ENCODE measurements at places on chromosomes 2 and 18. TPM values are rescaled to one million over a fixed set of nuclear protein-coding genes. Genes with fewer than 3 reads are reported as not detected.
A peak's percentile ranks its signal among the peaks of the same experiment; 100 is the strongest.

DNA sequence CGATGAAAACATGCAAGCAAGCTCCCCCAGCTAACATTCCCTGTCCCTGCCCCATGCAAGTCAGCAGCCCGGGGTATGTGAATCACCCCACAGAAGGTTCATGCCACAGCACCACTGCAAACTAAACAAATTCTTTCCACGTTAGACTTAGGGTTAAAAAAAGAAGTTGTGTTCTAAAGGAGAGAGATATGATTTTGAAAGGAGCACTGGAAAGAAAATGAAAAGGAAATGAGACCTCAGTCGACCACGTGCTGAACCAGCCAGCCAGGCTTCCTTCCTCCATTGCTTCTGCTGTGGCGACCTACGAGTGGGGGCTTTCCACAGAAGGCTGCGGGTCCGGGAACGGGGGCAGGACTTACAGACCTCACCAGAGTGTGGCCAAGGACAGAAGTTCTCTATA lies 52.0 kb downstream of the ARL4C start:
- peak; percentile 45 for DNase-seq

The FHOD3 gene
- total RNA-seq: 6.3 TPM

- no peak for DNase-seq
Measured at GRCh38 chr2:119749477-119750012, 10.2 kb upstream of the PTPN4 start.

DNA sequence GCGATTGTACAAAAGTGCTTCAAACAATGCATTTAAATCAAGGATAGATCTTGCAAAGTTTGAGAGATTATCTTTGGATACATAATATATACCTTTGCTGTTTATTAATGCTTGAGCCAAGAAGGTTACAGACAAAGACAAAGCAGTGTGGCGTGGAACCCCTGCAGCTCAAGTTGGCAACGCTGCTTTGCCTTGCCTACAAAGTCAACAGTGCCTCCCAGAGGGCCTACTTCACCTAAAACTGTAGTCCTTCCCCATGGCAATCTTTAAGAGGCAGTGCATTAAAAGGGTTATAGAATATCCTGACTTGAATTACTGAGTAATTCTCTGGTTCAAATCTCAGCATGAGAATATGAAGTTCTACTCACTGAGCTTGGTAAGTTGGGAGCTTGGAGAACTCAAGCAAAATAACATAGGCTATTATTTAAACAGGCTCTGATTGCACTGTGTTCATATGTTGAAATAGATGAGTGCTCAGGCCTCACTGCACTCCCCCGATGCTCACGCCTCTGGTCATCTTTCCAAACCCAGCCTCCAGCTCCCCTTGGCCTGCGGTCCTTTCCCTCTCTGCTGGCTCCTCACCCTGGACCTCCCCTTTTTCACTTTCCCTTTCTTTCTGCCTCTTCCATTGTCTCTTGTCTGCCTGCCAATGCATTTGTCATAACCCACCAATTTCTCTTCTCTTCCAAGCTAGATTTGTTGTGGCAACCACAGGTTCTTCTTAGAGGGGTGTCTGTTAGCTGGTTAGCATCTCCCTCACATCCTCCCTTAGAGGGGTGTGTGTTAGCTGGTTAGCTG lies 96.5 kb downstream of the MYT1L start:
- no peak for DNase-seq

DNA sequence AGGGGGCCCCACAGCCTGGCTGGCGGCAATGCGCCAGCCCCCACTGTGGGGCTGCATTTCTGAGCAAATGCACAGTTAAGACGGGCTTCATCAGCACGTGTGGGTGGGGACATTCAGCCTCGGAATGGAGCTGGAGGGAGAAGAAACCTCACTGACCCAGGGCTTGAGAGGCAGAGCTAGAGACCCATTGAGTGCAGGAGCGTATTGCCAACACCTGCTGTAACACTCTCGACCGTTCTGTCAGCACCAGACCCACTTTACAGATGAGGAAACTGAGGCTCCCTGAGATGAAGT lies 200.9 kb upstream of the RAB6C start:
- DNase-seq: no peak

The NR4A2 gene
- 7.4 TPM for total RNA-seq

DNA sequence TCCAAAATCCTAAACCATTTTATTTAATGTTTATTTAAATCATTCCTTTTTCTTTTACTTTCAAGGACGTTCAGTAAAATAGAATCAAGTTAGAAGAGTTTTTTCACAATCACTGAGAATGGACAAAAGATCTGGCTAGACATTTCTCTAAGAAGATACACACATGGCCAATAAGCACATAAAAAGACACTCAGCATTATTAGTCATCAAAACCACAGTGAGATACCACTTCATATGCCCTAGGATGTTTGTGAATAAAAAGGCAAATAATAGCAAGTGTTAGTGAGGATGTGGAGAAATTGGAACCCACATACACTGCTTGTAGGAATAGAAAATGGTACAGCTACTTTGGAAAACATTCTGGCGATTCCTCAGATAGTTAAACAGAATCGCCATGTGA lies 76.1 kb downstream of the RHBDD1 start:
- no peak for DNase-seq

DNA sequence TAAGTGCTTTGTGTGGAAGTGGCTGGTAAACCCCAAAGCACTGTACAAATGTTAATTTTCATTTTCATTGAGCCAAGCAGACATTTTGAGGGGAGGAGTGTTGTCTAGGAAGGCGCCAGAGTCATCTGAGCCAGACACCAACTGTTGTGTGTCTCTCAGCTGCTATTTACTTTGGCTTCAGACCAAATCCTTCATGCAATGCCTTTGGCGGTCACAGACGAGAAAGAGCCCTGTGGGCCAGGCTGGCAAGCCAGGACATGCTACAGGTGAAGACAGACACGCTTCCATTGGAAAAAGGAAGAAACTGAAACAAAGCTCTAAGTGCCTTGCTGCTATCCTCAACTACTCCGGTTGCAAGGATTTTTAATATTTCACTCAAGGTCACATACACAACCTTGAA lies 115.4 kb upstream of the CDC42EP3 start:
- peak; percentile 59 for DNase-seq

GRCh38 chr2:6917071-6917760 lies at the start of gene RNF144A:
Gene RNF144A, plus strand, starts transcription at chr2:6917412. Its CDS starts 79,515 bp downstream, at chr2:6996927.
- DNase-seq: peak; percentile 66

DNA sequence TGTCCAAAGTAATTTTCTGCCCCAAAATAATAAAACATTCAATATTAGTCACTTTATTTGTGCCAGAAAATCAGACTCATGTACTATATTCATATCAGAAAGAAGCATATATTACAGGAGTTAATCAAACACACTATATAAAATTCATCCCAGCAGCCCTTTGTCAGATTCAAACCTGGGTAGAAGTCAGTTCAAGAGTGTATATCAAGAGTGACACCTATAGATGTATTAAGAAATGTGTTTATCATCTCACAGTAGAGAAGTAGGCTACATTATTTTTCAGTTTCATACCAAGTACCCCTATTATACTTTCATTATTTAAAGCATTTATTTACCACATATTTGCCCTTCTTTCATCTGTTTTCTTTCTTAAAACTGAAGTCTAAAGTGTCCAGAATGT lies 193.2 kb upstream of the DDX18 start:
- DNase-seq: no peak

The SERPINB7 gene
- not detected for total RNA-seq

- no peak for DNase-seq
Measured at GRCh38 chr18:11802158-11802557, 49.1 kb upstream of the CHMP1B start.

The ANKMY1 gene
- 27.8 TPM for total RNA-seq

DNA sequence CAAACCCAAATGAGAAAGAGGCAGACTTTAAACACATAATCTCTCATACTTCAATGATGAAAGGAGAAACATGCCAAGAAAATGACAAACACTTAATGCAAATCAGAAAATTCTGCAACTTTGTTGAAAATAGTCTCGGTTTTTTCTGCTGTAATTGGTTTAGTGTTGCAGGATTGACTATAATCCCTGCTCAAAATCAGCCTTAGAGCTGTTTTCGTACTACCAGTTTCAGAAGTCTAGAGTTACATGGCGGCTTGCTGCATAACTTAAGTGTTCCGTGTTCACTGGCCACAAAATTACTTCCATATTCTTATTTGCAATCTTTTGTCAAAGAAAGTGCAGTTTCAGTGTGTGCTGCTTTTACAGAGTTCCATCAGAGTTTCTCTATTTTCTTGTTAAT lies 48.9 kb upstream of the ITGAV start:
- no peak for DNase-seq

The ATP8B1 gene
- 321 TPM for total RNA-seq

- DNase-seq: no peak
Measured at GRCh38 chr2:13604951-13605661, 888.4 kb downstream of the TRIB2 start.

- no peak for DNase-seq
Measured at GRCh38 chr2:19120941-19121750, 237.3 kb downstream of the OSR1 start.

DNA sequence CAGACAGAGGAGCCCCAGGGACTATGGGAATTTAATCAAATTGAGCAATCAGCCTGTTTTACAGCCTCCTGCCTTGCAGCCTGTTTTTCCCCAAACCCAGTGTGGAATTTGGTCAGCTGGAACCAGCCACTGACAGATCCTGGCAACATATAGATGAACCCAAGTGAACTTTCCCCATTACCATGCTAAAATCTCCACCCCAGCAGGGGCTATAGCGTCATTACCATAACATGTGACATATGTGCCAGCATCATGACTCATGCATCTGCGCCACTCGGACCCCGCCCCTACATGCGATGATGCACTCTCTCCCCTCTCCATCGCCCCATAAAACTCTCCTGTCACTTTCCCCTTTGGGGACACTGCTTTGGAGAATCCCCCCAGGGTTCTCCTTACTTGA lies 17.3 kb upstream of the FEZ2 start:
- no peak for DNase-seq

DNA sequence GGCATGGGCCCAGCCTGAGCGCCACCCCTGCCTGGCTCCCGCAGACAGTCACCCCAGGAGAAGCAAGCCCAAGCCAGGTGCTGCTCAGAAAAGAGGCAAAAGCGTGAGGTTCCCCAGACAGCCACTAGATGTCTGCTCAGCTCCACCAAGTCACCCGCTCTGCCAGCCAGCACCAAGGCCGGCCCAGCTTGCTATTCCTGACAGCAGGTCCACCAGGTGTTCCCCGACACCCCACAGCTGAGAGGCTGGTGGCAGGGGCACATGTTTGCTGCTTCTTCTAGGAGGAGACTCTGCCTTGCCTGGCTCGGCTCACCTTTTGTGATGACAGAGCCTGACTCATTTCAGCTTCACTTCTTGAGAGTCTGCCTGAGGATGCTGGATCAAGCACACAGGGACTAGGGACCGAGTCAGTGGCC lies 206.7 kb downstream of the MGAT5 start:
- DNase-seq: peak; percentile 31

- no peak for DNase-seq
Measured at GRCh38 chr2:238380785-238381184, 45.9 kb upstream of the ASB1 start.

- DNase-seq: no peak
Measured at GRCh38 chr18:49862656-49863385, 49.5 kb upstream of the ACAA2 start.

DNA sequence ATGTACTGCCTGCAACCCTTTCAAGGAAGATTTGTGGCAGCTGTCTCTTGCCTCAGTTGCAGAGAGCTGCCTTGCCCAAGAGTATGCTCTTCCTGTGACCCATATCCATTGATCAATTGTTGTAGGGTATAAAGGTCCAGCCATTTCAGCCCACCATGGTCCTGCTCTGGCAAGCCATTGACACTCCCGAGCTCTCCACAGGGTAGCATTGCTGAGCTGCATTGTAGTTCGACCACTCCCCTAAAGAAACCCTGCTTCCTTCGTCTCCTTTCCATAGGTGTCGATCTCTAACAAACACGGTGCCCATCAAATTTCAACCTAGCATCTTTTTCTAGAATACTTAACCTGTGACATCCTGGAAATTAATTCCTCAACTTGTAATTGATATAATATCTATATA lies 104.9 kb upstream of the NDUFV2 start:
- DNase-seq: no peak

The CABLES1 gene
- total RNA-seq: 6.4 TPM

DNA sequence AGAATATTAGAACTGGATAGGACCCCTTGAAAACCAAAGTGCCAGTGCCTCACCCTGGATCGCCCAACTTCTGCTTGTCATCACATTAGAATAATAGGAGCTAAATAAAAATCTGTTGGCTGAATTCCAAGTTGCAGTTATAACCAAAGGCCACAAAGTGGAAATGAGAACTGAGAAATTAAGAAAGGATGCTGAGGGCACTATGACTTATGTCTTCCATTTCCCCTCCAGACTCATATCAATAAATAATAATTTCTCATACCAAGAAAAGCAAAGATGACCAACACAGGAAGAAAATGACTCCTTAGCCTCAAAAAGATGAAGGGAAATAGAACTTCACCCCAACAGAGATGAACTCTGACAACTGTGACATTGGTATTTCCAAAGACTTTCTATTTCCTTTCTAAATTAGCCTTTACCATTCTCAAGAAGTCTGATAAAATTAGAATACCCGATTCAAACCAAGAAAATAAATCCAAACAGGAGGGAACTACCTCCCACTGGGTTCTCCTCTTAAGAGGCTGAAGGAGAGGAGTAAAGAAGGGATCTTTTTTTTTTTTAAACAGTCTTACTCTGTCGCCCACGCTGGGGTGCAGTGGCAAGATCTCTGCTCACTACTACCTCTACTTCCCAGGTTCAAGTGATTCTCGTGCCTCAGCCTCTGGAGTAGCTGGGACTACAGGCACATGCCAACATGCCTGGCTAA lies 46.5 kb upstream of the EPG5 start:
- no peak for DNase-seq

DNA sequence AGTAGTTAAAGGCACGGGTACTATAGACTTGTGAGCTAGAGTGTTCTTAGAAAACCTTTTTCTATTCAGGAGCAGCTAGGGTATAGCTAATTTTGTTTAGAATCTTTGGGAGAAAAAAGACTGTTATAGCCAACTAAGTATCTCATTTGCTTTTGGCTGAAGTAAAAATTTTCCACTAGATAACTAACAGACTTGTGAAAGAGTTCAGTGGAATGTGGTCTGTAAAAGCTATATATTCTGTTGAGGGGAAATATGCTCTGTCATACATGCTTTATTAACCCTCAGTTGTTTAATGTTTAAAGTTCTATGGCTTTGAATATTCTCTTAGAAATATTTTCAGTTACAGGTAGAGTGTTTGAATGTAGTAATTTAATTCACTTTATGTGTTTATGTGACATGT lies 49.7 kb downstream of the RIF1 start:
- no peak for DNase-seq

The ADNP2 gene
- total RNA-seq: 24.7 TPM

- DNase-seq: no peak
Measured at GRCh38 chr18:63859781-63860475, 27.6 kb upstream of the SERPINB2 start.

The FZD7 gene
- total RNA-seq: 14.6 TPM

- no peak for DNase-seq
Measured at GRCh38 chr2:179595284-179595683, 266.1 kb downstream of the ZNF385B start.

DNA sequence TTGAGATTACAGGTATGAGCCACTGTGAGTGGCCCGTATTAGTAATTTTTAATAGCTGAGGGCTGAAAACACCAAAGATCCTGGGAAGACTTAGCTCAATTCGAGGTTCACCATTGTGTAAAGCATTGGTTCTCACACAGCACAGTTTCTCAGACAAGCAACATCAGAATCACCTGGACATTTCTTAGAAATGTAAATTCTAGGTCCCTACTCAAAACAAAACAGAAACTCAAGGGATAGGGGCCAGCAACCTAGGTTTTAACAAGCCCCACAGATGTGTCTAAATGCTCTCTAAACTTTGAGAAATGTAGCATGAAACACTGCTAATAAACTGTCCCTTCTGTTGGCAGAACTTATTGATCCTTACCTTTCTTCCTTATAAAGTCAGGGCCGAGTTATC lies 681.2 kb downstream of the RNF144A start:
- no peak for DNase-seq

Measured in transverse colon (tissue), 4 donors.